ENCODE measurements at places on chromosomes 13 and 19. TPM values are rescaled to one million over a fixed set of nuclear protein-coding genes. Genes with fewer than 3 reads are reported as not detected.

DNA sequence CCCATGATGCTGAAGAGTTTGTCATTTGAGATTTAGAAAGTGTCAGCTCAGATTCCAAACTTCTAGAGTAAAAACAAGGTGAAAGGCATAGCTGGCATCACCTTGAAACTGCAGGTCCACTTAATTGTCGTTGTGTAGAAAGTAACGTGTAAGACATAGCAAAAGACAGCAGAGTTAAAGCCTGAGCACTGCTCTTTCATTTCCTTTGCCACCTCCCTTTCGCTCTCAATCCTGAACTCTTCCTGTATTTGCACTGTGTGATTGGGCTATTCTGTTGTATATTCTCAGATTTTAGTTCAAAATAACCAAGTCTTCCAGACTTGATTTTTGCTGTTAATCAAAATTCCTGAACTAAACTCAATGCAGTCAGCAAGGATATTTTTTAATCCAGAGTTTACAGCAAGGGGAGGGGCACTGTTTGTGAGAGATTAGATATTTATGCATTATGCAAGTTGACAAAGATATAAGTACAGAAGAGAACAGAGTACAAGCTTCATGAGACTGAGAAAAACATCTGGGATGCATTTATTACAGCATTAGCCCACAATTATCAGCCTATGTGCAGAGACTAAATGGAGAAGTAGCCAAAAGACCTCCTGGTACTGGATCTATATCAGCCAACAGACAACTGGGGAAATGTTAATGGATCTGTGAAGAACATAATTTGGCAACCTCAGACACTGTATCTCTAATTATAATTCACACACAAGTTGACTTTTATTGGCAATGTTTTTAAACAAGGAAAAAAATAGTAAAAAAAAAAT, 328.6 kb downstream of the SUCLA2 start:
- DNase-seq = no peak

DNA sequence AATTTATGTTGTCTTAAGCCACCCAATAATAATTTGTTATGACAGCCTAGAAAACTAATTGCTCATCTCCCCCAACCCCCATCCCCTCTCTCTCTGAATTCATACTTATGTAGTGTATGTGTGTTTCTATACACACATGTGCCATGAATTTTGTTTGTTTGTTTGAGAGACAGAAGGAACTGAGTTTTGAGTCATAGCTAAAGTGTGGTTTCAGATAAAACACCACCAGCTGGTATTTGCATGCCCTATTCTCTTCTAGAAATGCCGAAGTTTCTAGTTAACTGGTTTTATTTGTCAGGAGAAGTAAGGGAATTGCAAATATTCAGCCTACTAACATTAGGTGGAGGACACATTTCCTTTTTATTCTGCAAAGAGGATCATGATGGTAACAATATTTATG, 17.4 kb upstream of the LILRA2 start:
- no peak for DNase-seq

- no peak for DNase-seq
Observed at GRCh38 chr19:2251106-2252054, 2.3 kb downstream of the AMH start.

Gene SNRPD2
- total RNA-seq = 747 TPM

Gene CEACAM8
- not detected for total RNA-seq

DNA sequence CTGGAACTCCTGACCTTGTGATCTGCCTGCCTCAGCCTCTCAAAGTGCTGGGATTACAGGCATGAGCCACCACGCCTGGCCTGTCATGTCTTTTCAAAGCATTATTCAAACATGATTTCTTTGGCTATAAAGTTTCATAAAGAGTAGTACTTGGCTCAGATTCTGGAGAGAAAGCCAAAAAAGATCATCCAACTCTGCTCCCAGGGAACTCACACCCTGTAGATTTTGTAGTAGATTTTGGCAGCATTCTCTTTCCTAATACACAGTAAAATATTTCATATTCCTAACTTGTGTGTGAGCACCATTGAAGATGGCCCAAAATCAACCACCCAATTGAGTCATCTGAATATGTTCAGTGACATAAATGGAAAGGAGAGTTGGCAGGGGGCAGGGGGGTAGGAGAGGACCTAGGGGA, 48.4 kb downstream of the CAB39L start:
- DNase-seq = no peak

DNA sequence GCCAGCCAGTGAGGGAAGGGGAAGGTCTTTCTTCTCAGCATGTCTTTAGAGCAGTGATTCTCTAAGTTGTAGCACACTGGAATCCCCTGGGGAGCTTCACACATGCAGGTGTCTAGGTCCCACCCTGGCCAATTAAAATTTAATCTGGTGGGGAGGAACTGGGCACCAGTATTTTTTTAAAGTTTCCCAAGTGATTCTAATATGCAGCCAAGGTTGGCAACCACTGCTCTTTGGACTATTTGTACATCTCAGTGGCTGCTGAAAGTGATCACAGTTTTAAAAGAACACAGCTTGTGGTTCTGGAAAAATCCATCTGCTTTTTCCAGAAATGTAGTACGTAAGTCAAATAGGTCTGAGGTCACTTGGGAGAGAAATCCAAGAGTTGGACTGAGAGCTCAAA, 10.7 kb upstream of the KATNAL1 start:
- DNase-seq = no peak

Gene MYBPC2
- total RNA-seq = 0.07 TPM

Gene CEACAM19
- total RNA-seq = 0.18 TPM

Gene RXFP2
- not detected for total RNA-seq

DNA sequence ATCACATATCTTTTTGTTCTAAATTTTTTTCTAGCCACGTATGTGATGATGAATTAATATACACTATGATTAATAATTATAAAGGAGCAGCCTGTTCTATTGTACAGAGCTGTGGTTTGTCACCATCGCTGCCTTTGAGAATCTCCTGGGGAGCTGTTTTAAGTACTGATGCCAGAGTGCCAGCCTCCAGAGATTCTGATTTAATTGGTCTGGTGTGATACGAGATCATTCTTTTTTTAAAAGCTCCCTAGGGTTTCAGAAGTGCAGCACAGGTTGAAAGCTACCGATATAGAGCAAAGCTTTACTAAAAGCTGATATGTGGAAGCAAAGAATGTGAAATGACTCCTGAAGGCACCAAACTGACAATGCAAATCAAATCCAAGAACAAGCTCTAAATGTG, 314.7 kb downstream of the ITGBL1 start:
- no peak for DNase-seq

GRCh38 chr13:99969453-99969918, 2.1 kb downstream of the ZIC5 start:
- no peak for DNase-seq

DNA sequence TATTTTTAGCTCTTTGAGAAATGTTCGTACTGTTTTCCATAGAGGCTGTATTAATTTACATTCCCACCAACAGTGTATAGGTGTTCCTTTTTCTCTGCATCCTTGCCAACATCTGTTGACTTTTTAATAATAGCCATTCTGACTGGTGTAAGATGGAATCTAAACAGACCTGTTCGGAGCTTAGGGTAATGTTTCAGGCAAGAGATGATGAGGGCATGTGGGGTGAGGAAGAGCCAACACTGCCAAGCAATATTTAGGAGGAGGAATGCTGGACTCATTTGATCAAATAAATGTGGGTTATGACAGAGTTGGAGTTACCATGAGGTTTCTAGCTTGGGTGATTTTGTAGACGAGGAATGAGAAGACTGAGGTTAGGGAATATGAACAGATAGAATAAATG, 382.9 kb downstream of the KLF12 start:
- no peak for DNase-seq

DNA sequence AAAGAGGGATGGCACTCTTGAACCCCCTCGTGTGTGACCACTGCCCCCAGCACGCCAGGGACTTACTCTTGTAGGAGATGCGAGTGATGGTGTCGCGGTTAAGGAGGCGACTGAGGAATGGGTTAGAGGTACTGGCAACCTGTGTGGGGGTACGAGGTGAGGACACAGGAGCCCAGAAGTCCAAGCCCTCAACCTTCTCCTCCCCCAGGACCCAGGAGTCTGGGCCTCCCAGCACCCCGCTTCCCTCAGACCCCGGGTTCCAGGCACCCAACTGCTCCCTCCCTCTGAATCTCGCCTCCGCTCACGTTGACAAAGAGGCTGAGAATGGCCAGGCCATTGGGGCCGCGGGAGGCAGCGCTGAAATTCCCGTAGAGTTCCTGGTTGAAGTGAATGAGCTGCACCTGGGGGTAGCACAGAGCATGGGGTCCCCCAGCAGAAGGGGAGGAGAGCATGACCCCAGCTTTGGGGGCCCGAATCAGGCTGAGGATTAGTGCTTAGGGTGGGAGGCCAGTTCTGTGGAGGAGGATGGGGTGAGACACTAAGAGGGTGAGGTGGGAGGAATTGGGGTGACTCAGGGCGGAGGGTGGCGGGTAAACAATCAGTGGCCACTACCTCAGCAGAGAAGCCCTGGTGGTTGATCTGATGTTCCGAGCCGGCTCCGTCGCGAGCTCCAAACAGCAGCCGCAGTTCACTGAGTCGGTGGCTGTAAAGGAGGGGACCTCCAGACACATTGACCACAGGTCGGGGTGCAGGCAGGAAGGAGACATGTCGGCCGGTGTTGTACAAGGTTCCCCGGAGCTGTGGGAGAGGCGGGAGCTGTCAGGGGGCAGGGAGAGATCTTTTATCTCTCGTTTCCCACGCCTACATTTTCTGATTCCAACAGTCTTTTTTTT, 2.5 kb upstream of the DBP start:
- no peak for DNase-seq

DNA sequence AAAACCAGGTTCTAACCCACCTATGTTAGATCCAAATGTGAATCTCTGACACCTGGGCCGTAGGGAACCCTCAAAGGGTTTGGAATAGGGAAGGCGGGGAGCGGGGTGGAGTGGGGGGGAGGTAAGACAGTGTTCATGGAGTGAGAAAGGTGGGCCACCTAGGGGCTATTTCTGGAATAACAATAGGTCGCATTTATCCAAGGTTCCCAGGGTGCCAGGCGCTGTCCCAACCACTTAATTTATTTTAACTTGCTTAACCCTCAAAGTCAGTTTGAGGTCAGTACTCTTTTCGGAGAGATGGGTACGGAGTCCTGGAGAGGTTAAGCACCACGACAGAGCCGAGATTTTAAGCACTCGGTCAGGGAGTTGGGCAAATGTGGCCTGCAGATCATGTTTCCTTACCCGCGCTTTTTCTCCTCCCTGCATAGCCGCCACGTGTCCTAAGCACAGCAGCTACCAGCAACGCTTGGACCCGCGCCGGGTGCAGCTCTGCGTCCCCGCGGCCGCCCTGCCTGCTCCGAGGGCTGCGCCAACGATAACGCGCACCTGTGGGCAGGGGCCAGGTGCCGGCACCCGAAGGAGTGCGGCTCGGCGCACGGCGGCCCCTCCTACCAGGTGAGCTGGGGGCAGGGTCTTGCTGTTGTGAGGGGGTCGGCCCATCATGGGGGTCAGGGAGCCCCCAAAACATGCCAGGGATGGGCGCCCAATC, 25.0 kb upstream of the FXYD3 start:
- DNase-seq = peak; percentile 26

- DNase-seq = no peak
Observed at GRCh38 chr13:50189450-50189849, 174.2 kb downstream of the KCNRG start.

DNA sequence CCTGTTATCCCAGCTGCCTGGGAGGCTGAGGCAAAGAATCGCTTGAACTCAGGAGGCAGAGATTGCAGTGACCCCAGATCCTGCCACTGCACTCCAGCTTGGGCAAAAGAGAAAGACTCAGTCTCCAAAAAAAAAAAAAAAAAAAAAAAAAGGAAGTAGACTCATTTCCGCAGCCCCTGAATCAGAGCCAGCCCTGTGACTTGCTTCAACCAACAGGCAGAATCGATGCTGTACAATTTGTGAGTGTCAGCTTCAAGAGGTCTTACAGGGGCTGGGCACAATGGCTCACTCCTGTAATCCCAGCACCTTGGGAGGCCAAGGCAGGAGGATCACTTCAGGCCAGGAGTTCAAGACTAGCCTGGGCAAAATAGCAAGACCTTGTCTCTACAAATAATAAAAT, 12.8 kb downstream of the ANKRD27 start:
- no peak for DNase-seq

- peak; percentile 100 for DNase-seq
Observed at GRCh38 chr19:58543826-58544590, at the start of gene TRIM28. TSS of gene TRIM28 (plus strand) at chr19:58544064. CDS start at chr19:58544758, 694 bp downstream.

Data from CD8-positive, alpha-beta memory T cell (primary cell).